ENCODE measurements at places on chromosomes 4 and X. TPM values are rescaled to one million over a fixed set of nuclear protein-coding genes. Genes with fewer than 3 reads are reported as not detected.

Gene PNCK
- 18.4 TPM for total RNA-seq

Gene NEIL3
- not detected for total RNA-seq

Gene SLITRK4
- 1.1 TPM for total RNA-seq

Gene ADGRG2
- total RNA-seq = 1.9 TPM

Gene TMEM31
- not detected for total RNA-seq

Gene FATE1
- total RNA-seq = not detected

Gene DMRTC1B
- not detected for total RNA-seq

Gene ABLIM2
- 8.1 TPM for total RNA-seq

Gene DRP2
- 0.31 TPM for total RNA-seq

Gene C4orf36
- total RNA-seq = not detected

Gene AKAP4
- not detected for total RNA-seq

Gene HPSE
- 0.85 TPM for total RNA-seq

Gene UNC5C
- total RNA-seq = 4.4 TPM

Gene SLC10A4
- total RNA-seq = 1.4 TPM

Gene MSANTD1
- total RNA-seq = 1.5 TPM
